ENCODE measurements at places on chromosomes 1 and 21.

GRCh38 chr21:37568916-37569315 lies 202.3 kb downstream of the DYRK1A start:
- no peak for DNase-seq

DNA sequence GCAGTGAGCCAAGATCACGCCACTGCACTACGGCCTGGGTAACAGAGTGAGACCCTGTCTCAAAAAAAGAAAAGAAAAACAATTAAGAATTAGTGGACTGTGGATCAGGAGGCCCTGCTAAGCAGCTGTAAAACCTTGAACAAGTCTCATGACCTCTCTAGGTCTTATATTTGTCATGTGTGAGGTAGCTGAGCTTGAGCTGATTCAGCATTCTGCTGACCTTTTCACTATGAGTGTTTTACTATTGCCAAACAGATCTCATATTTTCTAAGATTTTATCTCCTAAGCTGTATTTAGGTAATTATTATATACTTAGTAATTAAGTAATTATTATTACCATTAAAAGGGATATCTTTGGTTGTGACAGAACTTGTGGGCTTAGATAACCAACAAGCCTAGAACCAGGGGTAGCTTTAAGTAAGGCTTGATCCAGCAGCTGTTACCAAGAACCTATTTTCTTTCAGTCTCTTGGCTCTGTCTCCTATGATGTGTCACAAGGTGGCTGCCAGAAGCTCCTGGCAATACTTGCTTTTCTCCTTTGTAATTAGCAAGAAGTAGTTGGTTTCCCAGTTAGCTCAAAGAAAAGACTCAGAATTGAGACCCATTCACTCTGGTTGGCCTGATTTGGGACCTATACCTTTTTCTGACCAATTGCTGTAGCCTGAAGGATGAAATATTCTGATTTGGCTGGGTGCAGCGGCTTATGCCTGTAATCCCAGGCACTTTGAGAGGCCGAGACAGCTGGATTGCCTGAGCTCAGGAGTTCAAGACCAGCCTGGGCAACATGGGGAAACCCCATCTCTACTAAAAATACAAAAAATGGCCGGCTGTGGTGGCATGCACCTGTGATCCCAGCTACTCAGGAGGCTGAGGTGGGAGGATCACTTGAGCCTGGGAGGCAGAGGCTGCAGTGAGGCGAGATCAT lies 8.5 kb upstream of the ZC3H12A start:
- DNase-seq = no peak

DNA sequence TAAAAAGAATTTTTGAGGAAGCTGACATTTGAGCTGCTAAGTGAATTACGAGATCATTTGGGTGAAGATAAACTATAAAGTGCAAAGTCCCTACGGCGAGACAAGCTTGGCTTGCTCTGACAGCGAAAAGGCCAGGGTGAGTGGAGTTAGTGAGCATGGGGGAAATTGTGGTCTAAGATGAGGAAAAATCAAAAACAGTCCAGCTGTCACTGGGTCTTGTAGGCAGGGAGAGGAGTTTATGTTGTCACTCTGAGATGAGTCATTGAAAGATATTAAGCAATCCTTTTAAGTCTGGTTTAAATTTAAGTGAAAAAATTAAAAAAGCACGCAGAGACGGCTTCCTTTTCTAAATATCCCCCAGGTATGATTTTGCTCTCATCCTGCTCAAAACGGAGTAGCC lies 601.9 kb downstream of the MRPL39 start:
- DNase-seq = peak; percentile 13

DNA sequence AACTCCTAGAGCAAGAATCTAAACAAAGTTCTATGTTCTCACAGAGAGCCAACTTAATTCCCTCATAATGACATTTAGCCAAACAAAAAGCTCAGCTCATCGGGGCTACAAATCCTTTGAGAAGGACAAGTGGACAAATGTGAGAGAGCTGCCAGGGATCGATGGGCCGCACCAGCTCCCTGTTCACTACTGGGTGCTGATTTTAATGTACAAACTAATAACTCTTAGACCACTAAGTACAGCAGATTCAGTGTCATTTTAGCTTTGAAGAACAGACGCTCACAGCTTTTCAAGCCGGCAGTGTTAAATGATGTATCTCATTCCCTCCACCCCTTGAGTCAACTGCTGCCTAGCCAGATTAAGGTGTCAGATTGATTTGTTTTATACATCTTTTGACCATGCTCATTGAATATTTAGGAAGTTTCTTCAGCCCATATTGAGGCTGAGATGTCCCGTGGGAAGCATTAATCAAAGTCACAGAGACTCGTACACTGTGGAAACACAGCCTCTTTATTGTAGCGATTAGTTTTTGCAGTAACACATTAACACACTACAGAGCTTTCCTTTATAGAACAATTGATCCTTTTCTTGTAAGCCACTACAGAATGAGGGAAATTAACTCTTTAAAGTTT lies 21.1 kb downstream of the PROX1 start:
- no peak for DNase-seq

GRCh38 chr1:155485945-155486344 lies 76.7 kb downstream of the ASH1L start:
- DNase-seq = no peak

DNA sequence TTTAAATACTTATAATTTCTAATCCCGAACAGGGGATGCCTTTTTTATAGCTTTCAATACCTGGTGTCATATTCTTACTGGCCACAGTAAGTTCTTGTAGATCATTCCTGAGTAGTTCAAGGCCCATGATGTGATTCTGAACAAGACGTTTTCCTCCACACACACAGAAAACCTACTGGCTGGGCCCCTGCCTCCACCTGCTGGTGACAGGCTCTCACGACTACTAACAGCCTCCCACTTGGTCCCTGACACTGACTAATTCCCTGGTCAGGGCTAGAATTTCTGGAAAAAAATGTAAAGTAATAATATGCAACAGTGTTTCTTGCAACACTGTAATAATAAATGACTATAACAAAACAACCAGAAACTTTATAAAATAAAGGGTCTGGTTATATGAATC lies 50.4 kb upstream of the RIPK4 start:
- DNase-seq = peak; percentile 38

GRCh38 chr1:247681288-247681897 lies 1.9 kb upstream of the OR13G1 start:
- DNase-seq = peak; percentile 40

GRCh38 chr1:156760092-156760795 lies 7.1 kb upstream of the PRCC start:
- DNase-seq = no peak

DNA sequence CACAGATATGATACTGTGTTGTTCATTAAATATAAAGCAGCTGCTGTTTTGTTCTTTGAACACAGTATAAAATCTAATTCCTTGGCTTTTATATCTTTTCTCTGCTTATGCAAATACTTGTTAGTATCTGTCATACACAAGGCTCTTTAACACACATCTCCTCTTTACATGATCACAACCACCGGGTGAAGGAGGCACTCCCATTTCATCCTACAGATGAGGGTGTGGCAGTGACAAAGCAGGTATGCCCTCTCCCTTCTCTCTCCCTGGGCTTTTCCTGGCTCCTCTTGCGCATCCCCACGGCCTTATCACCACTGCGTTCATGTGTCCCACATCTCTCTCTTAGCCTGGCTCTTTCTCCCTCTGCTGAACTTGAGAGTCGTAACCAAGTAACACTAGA lies 38.2 kb downstream of the JUN start:
- no peak for DNase-seq

DNA sequence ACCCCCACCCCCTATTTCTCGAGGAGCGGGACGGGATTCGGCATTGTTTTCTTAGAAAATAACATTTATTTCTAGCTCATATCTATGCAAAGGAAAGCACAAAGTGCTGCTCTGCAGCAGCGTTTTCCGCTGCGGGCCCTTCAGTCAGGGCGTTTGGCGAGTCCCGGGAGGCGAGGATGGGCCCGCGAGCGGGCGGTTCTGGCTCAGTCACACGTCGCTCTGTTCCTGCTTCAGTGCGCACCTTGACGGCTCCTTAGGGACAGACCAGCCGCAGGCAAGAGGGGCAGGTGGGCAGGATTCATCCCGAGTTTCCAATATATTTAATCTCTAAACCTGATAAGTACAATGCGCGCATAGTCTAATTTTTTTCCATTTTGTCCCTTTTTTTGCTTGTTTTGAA lies 5.7 kb downstream of the DMRTA2 start:
- DNase-seq = no peak

DNA sequence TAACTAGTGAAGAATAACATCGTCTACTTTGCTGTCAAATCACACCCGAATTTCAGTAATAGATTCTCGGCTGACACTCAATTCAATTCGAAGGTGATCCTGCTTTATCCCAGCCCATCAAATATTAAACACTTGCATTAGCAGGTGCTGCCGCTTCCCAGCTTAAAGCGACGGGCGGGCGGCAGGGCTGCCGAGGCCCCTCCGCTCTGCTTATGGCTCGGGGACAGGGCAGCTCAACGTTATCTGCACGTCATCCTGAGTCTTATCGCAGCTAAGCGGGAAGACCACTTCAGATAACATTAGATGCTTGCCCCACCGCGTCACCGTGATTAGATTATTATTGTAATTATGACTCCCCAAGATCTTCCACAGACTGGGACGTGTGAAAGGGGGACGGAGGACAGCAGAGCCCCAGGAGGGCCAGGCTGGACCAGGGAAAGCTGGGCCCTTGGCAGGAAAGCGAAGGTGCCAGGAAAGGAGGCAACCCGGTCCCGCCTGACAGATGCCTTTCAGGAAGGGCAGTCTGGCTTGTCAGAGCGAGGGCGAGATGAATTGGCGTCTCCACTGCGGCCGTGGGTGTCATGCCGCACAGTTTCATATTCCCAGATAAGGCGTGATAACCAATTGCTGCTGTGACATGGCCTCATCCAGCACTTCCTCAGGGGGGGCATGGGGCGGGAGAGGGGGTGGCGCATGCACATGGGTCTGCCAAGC lies 37.0 kb downstream of the DMAP1 start:
- no peak for DNase-seq

- DNase-seq = no peak
Measured at GRCh38 chr1:45395051-45395450, 54.8 kb upstream of the MUTYH start.

DNA sequence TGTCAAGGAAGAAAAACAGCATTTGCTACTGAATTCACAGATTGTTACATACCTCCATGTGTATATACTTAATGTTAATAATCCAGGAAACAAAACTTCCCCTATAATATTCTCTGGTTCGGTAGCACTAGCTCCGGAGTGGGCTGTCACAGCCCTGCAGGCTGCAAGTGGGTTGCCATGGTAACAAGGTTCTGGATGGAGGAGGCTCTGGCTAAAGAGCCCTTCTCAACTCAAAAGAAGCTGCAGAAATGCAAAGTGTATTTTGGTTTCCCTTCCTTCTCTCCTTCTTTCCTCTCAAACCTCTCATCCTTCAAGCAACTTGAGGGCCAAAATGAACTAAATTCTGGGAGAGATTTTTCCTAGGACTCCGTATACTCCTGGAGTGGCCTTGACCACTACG lies 45.2 kb downstream of the ASTN1 start:
- DNase-seq = no peak

GRCh38 chr21:17295997-17296396 lies 216.8 kb upstream of the CXADR start:
- no peak for DNase-seq

GRCh38 chr1:57013522-57013921 lies 47.7 kb upstream of the C8B start:
- DNase-seq = no peak

- DNase-seq = peak; percentile 32
Measured at GRCh38 chr1:12745992-12746323, at the start of gene CFAP107. TSS of gene CFAP107 (plus strand) at chr1:12746200. CDS start at chr1:12746431, 231 bp downstream.

DNA sequence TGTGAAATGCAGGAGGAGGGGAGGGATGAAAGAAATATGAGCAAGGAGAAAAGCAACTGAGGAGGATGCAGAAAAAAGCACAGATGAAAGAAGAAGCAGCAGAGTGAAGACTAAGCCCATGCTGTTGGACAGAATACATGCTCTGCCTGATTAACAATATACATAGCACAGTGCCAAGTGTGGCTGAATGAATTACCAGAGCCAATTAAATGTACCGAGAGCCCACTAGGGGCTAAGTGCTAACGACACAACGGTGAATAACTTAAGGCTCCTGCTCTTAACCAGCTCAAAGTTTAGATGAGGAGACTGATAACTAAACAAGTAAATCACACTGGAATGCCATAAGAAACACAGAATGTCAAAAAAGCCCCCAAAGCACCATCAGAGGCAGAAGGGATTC lies 15.6 kb downstream of the CADM3 start:
- no peak for DNase-seq

DNA sequence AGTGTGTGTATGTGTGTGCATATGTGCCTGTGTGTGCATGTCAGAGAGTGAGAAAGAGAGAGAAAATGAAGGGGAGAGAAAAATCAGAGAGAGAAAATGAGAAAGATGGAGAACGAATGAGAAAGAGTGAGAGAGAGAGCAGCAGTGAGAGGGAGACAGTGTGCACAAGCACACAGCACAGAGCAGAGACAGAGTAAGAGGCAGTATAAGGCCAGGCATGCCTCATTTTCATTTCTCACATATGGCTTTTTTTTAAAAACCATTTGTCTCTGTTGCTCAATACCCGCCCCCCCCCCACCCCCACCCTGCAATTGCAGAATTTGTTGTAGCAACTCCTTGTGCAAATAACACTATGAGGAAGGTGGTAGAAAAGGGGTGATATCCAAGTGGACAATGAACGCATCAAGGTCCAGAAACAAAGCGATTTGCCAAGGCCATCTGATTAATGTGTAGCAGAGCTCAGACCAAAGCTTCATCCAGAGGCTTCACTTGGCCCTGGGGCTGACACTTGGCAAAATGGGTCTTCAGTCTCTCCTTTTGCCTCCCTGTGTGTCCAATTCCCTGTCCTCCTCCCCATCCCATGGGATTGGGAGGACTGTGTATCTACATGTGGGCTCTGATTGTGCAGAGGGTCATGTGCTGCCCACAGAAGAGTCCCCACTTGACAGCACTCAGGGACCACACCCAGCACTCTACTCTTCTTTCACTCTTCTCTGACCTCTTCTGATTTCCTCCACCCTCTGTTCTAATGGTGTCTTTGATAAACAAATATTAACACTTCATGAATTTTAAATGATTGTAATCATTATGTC lies 38.9 kb upstream of the HSD3B1 start:
- DNase-seq = peak; percentile 35

DNA sequence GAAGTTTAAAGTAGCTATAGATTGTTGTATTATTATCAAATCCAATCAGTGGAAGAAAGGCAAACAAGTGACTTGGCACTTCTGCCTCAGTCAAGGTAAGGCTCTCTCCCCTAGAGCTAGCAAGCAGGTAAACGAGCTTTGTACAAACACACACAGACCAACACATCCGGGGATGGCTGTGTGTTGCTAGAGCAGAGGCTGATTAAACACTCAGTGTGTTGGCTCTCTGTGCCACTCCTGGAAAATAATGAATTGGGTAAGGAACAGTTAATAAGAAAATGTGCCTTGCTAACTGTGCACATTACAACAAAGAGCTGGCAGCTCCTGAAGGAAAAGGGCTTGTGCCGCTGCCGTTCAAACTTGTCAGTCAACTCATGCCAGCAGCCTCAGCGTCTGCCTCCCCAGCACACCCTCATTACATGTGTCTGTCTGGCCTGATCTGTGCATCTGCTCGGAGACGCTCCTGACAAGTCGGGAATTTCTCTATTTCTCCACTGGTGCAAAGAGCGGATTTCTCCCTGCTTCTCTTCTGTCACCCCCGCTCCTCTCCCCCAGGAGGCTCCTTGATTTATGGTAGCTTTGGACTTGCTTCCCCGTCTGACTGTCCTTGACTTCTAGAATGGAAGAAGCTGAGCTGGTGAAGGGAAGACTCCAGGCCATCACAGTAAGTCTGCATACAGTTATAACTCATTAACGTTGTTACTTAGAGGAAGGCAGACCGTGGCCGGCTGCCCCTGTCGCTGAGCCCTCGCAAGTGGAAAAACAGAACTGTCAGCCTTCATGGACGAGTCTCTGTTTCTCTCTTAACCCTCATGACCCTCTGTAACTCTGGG lies at the start of gene PALMD:
TSS of gene PALMD (plus strand) at position 415 of the 833 bp plus-strand sequence. CDS start at position 620, 205 bp downstream.
- peak; percentile 51 for DNase-seq

- DNase-seq = no peak
Measured at GRCh38 chr1:118253053-118253915, 68.3 kb upstream of the SPAG17 start.
